Ascending aorta (tissue), 2 donors: ENCODE measurements at places on chromosomes 13 and 19.

DNA sequence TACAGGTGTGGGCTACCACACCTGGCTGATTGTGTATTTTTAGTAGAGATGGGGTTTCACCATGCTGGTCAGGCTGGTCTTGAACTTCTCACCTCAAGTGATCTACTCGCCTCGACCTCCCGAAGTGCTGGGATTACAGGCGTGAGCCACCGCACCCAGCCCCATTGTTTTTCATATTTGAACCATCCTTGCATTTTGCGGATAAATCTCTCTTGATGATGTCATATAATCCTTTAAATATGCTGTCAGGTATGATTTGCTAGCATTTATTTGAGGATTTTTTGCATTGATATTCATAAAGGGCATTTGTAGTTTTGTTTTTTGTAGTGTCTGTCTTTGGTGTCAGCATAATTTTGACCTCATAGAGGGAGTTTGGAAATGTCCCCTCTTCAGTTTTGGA is 5.7 kb downstream of the ZNF101 start:
- no peak for DNase-seq

- peak; percentile 90 for DNase-seq
Observed at GRCh38 chr19:47598407-47599349, 10.3 kb upstream of the BICRA start.

GRCh38 chr13:31409678-31410356 is 210.0 kb downstream of the B3GLCT start:
- DNase-seq = no peak

- DNase-seq = no peak
Observed at GRCh38 chr13:111460548-111461444, 140.4 kb downstream of the TEX29 start.

DNA sequence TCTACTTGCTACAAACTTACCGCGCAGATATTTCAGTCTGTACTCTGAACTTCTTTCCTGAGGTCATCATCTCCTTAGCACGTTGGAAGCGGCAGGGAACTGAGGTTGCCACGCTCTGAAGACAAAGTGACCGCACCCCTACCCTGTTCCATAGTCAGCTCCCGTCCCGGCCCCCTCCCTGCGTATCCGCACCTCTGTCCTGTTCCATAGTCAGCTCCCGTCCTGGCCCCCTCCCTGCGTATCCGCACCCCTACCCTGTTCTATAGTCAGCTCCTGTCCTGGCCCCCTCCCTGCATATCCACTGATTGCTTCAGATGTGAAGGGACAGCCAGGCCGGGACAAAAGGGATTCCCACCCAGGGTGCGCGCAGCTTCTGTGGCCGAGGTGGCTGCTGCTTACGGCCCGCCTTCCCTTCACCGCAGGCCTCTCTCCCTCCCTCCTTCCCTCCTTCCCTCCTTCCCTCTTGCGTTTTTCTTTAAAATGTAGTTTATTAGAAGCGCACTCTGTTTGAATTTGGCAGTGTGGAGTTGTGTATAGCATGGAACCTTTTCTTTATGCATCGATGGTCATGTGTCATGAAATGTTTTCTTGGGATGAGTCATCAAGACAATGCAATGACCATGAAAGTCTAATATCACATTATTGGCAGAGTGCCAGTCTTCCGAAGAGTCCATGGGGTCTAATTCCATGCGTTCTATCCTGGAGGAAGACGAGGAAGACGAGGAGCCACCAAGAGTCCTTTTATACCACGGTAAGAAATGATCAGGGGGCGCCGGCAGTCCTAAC is 21.9 kb upstream of the NDUFS7 start:
- DNase-seq = no peak

GRCh38 chr19:50327461-50328223 is 1.5 kb downstream of the KCNC3 start:
- no peak for DNase-seq

- DNase-seq = no peak
Observed at GRCh38 chr19:35044317-35045117, 3.0 kb downstream of the HPN start.

DNA sequence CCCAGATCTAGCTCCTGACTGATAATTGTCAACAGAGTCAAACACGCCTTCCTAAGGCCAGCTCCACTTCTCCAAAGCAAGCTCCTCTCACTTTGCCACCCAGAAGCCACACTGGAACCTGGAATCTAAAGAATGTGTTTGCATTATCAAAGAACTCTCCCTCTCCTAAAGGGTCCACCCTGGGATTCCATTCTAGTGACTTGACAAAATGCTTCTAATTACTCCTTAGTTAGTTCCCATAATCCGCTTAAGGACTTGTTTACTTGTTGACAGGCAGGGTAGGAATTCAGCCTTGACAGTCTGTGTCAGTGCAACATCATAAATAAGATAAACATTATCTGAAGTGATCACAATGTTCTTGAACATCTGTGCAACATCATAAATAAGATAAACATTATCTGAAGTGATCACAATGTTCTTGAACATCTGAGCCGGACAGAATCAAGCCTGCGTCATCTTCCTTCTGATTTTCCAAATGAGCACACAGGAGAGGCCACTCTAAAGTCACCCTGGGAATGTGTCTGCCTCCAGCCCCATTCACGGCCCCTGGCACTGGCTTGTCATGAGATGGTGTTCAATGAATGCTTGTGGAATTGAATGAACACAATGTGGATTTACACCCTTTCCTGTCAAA is 512.1 kb downstream of the IRS2 start:
- no peak for DNase-seq
